ENCODE measurements at places on chromosomes 3 and 15.

DNA sequence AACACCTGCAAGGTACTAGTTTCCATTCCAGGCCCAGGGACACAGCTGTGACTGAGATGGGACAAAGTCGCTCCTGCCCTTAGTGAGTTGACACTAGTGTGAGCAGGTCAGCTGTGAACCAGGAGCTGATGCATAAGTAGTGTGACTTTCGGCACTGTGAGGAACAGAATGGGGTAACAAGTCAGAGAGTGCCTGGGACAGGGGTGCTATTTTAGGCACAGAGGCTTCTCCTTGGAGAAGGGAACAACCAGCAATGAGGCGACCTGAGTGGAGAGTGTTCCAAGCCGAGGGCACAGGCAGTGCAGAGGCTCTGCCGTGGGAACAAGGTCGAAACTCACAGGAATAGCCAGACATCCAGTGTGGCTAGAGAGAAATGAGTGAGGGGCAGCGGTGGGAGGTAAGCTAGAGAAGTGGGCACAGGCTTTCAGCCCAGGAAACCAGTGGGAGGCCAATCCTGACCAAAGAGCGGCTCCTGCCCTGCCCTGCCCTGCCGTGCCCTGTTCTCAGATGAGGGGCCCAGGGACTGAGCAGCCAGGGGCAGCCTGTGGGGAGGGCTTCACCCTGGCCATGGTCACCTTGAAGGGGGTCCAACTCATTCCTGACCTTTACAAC lies 14.2 kb downstream of the DNAH1 start:
- no peak overlapping the region for H3K4me3 ChIP-seq
- no peaks in the 10 kb centered on the region for H3K4me1 ChIP-seq
- no peak overlapping the region for H3K27ac ChIP-seq
- H3K36me3 ChIP-seq = no peaks in the 10 kb centered on the region
- DNase-seq = no peak

DNA sequence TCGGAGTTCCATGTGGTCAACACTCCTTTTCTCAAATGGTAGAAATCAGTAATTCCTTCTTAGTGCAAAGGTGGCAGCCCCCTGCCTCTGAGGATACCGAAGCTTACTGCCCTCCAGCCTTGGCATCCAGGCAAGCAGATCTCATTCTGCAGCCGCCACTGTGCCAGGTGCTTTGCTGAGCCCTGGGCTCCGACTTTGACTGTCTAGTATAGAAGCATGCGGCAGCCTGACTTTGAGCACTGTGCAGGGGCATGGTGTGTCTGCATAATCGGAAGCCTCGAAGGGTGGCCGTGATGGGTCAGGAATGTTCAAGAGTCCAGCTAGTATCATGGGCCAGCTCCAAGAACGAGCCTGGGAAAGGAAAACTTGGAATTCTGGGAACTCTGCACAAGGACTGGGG lies 39.7 kb downstream of the ABTB1 start:
- no peak for DNase-seq
- peaks cover 5% of the 10 kb centered on the region for H3K4me1 ChIP-seq
- H3K4me3 ChIP-seq = no peak overlapping the region
- H3K36me3 ChIP-seq = peaks cover 11% of the 10 kb centered on the region

DNA sequence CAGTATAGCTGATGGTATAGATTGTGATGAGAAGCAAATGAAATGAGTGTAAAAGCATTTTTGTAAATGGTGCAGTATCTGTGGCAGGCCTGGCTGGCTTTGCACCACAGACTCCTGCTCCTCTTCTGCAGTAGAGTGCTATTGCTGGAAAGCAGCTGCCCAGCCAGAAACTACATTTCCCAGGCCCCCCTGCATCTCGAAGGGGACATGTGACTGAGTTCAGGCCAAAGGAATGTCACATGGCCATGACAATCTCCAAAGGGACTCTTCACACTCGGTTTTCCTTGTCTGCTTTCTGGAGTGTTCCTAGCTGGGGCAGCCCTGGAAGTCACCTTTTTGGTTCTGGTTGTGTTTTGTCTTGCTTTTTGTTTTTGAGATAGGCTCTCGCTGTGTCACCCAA lies 277.1 kb downstream of the SUCLG2 start:
- peaks cover 2% of the 10 kb centered on the region for H3K4me1 ChIP-seq
- DNase-seq = no peak
- peaks cover 2% of the 10 kb centered on the region for H3K36me3 ChIP-seq
- no peak overlapping the region for H3K4me3 ChIP-seq

DNA sequence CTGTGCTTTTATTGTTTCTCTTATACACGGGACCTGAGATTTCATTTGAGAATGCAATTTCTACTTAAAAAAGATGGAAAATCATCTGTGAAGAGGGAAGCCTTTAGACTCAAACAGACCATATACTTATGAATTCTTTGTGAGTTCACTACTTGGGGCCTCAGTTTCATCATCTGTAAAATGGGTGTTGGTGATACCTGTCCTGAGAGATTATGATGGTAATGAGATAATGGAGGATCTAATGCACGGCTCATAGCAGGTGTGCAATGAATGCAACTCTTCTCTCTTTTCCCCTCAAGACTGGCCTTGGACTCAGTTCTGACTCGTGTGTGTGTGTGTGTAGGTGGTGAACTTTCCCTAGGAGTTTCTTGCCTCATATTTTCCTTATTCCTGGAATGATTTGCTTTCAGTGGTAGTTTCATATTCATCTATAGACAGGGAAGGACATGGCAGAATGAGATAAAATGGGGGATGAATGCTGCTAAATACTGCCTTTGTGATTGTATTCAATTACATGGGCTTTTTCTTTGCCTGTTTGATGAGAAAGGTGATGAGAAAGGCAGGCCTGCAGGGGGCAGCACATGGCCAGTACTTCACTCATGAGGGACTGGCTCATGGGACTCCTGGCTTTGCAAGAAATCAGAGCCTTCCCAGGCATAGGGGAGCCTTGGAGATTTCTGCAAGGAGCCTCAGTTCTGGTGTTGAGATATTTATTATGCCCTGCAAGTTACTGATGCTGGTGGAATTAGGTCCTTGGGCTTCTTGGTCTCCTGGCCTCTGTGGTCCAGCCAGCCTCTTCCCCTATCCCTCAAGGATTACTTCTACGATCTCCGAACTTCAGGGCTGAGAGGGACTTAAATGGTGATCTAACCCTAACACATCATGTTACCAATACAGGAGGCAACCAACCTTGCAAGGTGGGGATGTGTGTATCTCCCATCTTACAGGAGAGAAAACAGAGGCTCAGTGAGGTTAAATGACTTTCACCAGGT lies 70.7 kb downstream of the RPLP1 start:
- peaks cover 25% of the 10 kb centered on the region for H3K27me3 ChIP-seq
- no peak overlapping the region for H3K27ac ChIP-seq
- no peaks in the 10 kb centered on the region for H3K4me1 ChIP-seq
- peak; percentile 72 for DNase-seq
- no peak overlapping the region for H3K4me3 ChIP-seq

DNA sequence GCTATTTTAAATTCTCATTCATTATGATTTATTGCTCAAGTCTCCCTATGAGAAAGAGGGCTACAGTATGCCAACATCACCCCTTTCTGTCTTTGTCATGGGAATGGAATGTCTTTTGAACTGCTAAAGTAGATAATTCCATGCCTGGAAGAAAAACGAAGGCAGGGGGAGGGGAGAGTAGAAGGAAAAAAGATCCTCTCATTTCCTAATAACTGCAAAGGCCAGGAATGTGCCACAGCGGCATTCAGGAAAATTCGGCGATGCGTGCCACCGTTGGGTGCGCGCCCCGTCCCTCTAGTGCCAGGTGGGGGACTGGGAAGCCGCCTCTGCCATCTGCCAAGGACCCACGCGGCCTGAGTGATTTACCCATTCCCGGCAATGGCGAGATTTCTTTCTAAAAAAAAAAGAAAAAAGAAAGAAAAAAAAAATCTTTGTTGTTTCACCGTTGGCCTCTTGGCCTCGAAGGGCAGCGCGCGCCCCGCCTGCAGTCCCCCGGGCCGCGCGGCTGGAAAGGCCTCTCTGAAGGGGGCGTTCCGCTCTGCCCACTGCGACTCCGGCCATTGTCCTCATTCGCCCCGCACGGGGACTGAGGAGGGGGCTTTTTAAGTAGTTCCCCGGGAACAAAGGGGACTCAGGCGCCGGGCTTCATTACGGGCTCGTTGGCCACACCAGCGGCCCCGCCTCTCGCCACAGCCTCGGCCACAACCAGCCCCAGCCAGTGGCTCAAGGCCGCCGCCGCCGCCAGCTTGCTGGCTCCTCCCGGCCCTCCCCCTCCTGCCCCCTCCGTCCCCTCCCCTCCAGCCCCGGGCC lies 54.5 kb downstream of the CPN2 start:
- H3K27me3 ChIP-seq = peaks cover 22% of the 10 kb centered on the region
- DNase-seq = peak; percentile 50
- no peak overlapping the region for H3K27ac ChIP-seq
- H3K36me3 ChIP-seq = no peaks in the 10 kb centered on the region
- H3K4me3 ChIP-seq = no peak overlapping the region

- H3K27me3 ChIP-seq = no peaks in the 10 kb centered on the region
- H3K4me1 ChIP-seq = no peaks in the 10 kb centered on the region
- H3K36me3 ChIP-seq = no peaks in the 10 kb centered on the region
- no peak for DNase-seq
Observed at GRCh38 chr15:94610485-94610884, 379.1 kb downstream of the MCTP2 start.

- H3K27ac ChIP-seq = no peak overlapping the region
- H3K4me3 ChIP-seq = no peak overlapping the region
- H3K4me1 ChIP-seq = peaks cover 5% of the 10 kb centered on the region
- peaks cover 3% of the 10 kb centered on the region for H3K27me3 ChIP-seq
Observed at GRCh38 chr3:183481582-183481981, 53.2 kb upstream of the MCF2L2 start.

DNA sequence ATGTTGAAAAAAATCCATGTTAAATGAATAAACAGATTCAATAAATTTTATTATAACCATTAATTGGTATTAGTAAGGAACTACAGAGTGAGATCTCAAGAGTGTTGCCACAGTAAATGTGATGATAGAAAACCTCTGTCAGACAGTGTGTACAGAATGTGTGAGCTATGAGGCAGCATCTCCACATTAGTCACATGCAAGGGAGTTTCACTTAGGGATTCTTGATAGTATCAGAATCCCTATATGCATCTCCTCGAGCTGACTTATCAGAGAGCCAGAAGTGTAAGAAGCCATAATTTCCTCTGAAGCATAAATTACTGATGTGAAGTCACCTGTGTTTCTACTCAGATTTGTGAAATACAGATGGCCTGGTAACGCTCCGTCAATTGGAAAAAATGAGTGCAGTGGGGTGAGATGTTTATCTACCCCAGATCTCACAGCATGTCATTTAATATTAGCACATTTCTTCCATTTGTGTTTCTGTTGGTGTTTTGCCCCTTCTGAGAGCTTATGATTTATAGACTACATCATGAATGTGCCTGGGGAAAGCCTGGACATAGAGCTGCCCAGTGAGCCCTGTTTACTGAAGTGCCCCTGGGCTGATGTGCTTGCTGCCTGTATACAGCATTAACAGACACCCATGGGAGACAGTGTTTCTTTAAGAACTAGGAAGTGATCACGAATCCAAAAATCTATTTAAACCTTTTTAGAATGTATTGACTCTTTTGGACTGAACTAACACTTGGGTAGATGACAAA lies 262.4 kb downstream of the CPNE4 start:
- H3K4me3 ChIP-seq = no peak overlapping the region
- no peaks in the 10 kb centered on the region for H3K4me1 ChIP-seq
- no peak overlapping the region for H3K27ac ChIP-seq

DNA sequence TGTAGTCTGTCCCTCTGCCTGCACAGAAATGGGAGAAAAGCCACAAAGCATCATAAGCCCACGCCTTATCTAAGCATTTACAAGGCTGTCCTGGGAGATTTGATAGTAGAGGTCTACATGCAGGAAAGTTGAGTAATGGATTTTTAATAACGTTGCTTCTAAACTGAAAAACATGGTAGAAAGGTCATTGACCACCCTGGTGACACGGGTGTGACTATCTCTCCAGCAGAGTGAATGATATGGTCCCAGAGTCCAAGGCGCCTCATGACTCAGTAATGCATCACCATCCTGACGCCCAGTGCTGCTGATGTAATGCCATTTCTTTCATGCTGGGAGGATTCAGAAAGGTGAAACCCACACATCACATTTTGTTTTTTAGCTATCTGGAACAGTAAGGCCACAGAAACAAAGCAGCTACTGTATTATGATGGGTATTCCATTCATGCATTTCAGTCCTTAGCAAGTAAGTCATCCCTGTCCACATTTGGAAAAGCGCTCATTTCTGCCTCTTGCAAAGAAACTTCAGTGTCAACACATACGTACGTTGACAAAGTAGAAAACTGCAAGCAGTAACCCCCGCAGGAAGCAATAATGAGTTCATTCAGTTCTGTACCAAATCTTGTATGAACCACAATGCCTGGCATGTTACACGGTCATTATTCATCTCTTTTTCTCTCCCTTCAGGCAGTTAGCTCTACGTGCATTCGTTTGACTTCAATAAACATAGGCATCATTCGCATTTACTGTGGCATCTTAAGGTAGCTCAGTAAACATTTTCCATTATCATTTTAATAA lies 483.5 kb downstream of the GABRG3 start:
- H3K27ac ChIP-seq = no peak overlapping the region
- no peaks in the 10 kb centered on the region for H3K4me1 ChIP-seq
- H3K27me3 ChIP-seq = no peaks in the 10 kb centered on the region
- H3K4me3 ChIP-seq = no peak overlapping the region
- peak; percentile 54 for DNase-seq

- H3K4me1 ChIP-seq = 0 out of 2 replicates have a peak, but pooled peaks cover 1% of the 10 kb centered on the region
- H3K27me3 ChIP-seq = no peaks in the 10 kb centered on the region
- H3K27ac ChIP-seq = no peak overlapping the region
- H3K36me3 ChIP-seq = no peaks in the 10 kb centered on the region
- H3K4me3 ChIP-seq = no peak overlapping the region
- peak; percentile 11 for DNase-seq
Observed at GRCh38 chr15:44137750-44138149, 57.3 kb downstream of the FRMD5 start.

DNA sequence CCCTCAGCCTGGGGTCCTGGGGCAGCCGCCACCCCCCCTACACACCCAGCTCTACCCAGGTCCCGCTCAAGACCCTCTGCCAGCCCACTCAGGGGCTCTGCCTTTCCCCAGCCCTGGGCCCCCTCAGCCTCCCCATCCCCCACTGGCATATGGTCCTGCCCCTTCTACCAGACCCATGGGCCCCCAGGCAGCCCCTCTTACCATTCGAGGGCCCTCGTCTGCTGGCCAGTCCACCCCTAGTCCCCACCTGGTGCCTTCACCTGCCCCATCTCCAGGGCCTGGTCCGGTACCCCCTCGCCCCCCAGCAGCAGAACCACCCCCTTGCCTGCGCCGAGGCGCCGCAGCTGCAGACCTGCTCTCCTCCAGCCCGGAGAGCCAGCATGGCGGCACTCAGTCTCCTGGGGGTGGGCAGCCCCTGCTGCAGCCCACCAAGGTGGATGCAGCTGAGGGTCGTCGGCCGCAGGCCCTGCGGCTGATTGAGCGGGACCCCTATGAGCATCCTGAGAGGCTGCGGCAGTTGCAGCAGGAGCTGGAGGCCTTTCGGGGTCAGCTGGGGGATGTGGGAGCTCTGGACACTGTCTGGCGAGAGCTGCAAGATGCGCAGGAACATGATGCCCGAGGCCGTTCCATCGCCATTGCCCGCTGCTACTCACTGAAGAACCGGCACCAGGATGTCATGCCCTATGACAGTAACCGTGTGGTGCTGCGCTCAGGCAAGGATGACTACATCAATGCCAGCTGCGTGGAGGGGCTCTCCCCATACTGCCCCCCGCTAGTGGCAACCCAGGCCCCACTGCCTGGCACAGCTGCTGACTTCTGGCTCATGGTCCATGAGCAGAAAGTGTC lies 30.2 kb downstream of the PTPN23 start:
- H3K4me1 ChIP-seq = no peaks in the 10 kb centered on the region
- peaks cover 81% of the 10 kb centered on the region for H3K36me3 ChIP-seq
- H3K27ac ChIP-seq = no peak overlapping the region

Data from IMR-90 (cell line).